ENCODE measurements at places on chromosomes 3 and 15.

GRCh38 chr15:57552678-57553334, 38.9 kb upstream of the MYZAP start:
- no peak for DNase-seq

DNA sequence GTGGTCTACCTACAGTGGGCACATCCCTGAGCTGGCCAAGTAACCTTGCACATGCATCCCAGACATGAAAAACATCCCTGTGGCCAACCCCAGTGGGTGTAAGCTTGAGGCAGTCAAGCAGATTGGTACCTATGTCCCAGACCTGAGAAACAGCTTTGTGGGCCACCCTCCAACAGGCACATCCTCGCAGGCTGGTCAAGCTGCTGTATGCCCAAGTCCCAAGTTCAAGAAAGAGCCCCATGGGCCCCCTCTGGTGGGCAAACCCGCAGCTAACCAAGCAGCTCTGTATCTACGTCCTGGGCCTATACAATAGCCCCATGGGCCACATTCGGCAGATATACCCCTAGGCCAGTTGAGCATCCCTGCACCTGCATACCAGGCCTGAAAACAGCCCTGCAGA, 186.3 kb upstream of the GPR149 start:
- DNase-seq = no peak

DNA sequence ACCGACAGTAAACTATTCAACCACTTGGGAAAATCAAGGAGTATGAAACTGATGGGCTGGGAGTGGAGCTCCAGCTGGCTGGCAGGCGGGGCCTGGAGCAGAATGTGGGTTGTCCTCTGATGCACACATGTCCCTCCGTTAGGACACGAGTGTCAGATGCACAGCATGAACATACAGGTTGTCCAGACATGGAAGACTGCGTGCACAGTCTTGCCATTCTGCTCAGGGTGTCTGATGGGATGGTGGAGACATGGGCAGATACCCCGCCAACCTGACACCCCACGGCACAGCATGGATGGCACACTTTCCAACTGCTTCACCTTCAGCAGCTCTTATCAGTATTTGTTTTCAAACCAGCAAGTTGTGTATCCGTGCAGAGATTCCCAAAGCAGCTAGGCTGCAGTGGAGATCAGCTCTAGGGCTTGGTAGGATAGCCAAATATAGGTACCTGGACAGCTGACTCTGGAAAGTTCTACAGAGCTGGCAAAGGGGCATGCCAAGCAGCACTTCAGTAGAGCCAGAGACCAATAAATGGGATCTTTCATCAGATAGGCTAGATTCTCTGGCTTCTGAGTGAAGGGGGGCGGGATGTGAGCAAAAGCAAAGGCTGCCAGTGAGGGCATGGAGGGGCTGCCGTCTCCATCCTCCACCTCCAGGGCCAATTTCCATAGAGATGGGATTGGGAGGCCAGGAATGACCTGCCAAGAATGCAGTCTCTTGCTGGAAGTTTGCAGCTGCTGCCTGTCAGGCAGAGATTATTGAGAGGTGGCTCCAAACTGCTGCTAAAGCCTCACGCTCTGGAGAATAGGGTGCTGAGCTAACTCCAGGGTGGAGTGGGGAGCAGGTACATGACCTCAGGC, 47.2 kb upstream of the KY start:
- DNase-seq = peak; percentile 59

GRCh38 chr3:43214616-43215015, 71.7 kb upstream of the SNRK start:
- no peak for DNase-seq

DNA sequence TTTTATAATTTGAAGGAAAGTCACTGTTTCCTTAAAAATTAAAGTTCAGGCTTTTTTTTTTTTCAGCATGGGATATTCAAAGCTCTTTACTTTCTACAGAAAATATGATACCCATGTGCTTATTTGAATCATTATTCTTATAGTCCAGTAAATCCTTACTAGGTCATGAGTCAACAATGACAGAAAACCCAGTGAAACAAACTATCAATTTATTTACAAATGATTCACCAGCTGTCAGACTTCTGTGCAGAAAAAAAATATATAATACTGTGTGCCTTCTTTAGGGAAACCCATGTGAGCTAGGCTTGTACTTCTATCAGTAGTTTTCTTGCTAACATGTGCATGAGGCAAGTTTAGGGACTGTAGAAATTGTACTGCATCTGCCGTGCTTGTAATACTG, 1.2 kb downstream of the ACP3 start:
- no peak for DNase-seq

- DNase-seq = no peak
Observed at GRCh38 chr15:56968821-56969220, 50.4 kb downstream of the TCF12 start.

DNA sequence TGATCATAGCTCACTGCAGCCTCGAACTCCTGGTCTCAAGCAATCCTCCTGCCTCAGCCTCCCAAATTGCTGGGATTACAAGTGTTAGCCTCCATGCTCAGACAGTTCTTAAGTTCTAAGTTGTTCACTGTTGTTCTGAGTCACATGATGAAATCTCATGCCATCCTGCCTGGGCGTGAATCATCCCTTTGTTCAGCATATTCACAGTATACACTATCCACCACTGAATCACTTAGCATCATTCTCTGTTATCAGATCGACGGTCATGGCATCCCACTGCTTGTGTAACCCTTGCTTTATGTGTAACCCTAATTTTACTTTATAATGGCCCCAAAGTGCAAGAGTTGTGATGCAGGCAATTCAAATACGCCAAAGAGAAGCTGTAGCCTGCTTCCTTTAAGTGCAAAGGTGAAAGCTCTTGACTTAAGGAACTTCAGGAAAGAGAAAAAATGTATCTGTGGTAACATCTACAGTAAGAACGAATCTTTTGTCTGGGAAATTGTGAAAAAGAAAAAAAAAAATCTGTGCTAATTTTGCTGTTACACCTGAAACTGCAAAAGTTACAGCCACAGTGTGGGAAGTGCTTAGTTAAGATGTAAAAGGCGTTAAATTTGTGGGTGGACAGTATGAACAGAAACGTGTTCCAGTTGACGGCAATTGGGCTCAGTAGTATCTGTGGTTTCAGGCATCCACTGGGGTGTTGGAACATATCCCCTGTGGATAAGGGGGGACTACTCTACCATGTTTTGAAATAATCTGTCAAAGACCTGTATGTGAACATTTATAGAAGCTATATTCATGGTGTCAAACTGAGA, 80.6 kb downstream of the PCOLCE2 start:
- peak; percentile 10 for DNase-seq

DNA sequence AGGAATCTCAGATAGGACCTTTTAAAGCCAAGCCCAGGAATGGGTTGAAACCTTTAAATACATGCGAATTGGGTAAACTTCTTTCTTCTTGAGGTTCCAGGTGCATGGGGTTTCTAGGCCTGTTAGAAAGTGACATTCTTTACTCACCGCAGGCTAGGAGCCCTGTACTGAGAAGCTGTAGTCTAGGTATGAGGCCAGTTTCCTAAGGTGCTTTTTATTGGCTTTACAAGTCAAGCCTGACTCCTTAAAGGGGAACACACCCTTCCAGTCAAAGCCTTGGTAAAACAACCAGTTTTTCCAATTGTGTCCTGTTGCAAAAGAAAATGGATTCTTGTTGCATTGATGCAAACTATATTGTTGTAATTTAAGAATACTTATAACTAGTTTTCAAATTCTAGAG, 76.1 kb upstream of the ATP11B start:
- no peak for DNase-seq

DNA sequence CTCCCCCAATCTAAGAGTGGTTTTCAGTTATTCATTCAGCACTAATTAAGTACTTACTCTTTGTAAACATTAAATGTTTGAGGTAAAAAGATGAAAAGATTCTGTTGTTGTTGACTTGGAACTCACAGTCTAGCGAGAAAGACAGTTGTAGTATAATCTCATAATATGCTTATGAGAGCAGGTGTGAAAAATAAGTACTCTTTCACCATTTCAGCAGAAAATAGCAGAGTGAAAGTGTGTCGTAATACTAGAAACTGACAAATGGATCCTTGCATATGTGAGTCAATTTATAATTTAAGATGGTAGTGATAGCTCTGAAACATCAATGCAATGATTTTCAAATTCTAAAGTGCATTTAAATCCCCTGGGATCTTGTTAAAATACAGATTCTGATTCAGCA, 618.8 kb upstream of the CCDC54 start:
- DNase-seq = no peak
